ENCODE measurements at places on chromosomes 12 and 14.

- DNase-seq: no peak
Measured at GRCh38 chr12:123929946-123930583, 42.6 kb downstream of the CCDC92 start.

- DNase-seq: no peak
Measured at GRCh38 chr14:100078216-100078803, 13.1 kb downstream of the EVL start.

- no peak for DNase-seq
Measured at GRCh38 chr14:44928793-44929192, 33.0 kb downstream of the KLHL28 start.

- peak; percentile 84 for DNase-seq
Measured at GRCh38 chr14:100440207-100440631, 117.1 kb downstream of the SLC25A47 start.

- DNase-seq: no peak
Measured at GRCh38 chr14:29351996-29352705, 575.5 kb downstream of the PRKD1 start.

Measured in uterus (tissue), 4 donors.